Nucleus accumbens (tissue), 56 donors: ENCODE measurements at places on chromosomes 16 and 17.

DNA sequence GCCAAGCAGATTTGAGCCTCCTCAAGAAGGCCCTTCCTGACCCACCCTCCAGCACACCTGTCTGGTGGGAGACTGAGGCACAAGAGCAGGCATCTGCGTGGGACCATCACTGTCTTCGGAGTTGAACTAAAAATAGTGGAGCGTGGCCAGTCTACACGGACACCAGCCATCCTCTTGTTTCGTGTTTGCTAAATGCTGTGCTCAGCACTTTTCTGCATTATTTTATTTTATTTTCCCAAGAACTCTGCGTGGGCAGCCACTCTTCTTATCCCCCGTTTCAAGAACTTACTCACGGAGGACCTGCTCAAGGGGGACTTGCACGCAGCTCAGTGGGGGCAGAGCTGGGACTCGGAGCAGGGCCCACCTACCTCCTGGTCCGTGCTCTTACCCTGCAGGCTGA lies 60.8 kb downstream of the SOCS3 start:
- DNase-seq = no peak

- no peak for DNase-seq
These were observed 11.7 kb downstream of the CAVIN1 start for GRCh38 chr17:42411361-42411760.

GRCh38 chr17:78817123-78817522 lies 23.5 kb downstream of the USP36 start:
- no peak for DNase-seq

- DNase-seq = no peak
These were observed 294.6 kb upstream of the HSBP1 start for GRCh38 chr16:83513008-83513755.

- DNase-seq = no peak
These were observed 7.7 kb downstream of the NUBP1 start for GRCh38 chr16:10751291-10751697.

- no peak for DNase-seq
These were observed 7.4 kb upstream of the PMFBP1 start for GRCh38 chr16:72179204-72179970.

DNA sequence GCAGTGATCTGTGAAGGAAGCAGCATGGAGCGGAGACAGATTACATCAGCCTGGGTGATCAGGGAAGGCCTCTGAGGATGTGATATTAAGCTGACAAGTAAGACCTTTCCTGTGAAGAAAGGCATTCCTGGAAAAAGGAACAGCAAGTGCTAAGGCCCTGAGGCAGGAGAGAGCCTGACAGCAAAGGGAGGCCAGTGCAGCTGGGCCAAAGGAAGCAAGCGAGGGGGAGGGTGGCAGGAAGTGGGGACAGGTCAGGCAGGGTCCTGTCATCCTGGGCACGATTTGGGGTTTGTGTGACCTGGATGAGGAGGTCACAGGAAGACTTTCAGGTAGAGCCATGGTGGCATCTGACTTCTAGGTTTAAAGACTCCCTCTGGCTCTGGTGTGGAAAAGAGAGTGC lies 12.3 kb downstream of the CPNE2 start:
- no peak for DNase-seq

DNA sequence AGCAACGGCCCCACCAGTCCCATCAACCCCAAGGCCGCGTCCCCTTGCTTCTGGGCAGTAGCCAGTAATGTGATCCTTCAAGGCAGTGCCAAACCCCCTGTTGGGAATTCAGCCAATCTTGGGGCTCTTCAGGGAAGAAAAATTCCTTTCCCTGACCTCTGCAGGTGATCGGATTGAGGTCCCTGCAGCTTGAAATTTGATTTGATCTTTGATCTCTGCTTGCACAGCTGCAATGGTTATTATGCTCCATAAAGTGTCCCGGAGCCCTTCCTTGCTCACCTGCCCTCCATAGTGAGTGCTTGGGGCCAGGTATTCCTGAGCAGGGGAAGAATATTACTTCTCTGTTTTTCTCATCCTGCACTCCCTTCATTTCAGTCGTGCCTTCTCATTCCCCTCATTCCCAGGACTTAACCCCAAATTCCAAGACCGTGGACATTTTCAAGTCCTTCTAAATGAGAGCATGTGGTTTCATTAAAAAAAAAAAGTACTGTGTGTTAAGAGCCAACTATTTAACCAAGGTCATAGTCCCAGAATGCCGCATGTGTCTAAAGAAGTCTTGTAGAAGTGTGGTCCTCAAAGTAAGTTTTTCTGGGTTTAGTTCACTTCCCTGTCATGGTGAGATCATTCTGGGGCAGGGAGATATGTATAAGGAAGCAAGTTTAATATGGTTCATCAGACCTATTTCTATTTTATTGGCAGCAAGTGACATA lies 56.3 kb downstream of the SOX9 start:
- DNase-seq = no peak

DNA sequence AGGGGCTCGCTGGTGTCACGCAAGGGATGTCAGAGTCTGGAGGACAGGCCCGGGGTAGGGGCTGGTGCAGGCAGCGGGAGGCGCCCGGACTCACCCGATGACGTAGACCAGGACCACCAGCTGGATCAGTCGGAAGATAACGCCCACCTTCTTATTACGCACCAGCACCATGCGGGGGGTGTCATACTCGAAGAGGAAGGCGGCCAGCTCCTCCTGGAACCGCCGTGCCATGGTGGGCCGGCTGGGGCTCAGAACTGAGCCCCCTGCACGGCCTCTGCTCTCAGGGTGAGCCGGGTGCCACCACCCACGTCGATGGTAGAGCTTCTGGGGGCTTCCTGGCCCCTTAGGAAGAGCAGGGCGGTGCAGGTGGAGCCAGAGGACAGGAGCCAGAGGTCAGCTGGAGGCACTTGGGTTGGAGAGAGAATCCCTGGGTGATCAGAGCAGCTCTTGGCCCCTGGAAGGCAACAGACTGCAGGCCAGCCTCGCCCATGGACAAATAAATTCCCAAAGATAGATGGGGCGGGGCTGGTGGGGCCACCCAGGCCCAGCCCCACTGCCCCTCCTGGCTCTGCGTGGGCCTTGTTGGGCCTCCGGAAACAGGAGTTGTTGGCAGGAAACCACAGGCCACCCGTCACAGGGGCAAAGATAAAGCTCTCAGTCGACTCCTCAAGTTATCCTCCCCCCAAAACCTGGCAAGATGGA lies at the start of gene P2RX1:
Gene P2RX1 (minus strand): TSS at position 471 of the 702 bp plus-strand sequence. CDS start 240 bp downstream, at position 231.
- DNase-seq = no peak

GRCh38 chr17:36941265-36942010 lies 4.2 kb downstream of the LHX1 start:
- no peak for DNase-seq

- no peak for DNase-seq
These were observed 124.6 kb downstream of the C16orf95 start for GRCh38 chr16:87192452-87193073.

DNA sequence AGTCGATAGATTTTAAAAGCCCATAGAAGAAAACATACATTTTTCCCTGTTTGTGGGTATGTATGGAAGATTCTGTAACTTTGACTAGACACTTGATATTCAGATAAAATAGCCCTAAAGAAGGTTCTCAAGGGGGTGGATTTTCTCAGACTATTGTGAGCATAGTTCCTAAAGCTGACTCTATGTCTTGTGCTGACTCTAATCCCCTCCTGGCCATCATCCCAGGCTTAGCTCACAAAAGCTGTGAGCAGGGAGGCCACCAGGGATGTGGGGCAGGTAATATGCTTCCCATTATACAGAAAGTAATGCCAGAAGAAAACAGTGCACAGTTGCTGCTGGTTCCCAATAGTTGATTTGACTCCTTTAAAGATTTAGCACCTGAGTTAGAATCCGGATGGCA lies 32.0 kb downstream of the CDH13 start:
- DNase-seq = no peak
